Thymus (tissue), 14 donors: ENCODE measurements at places on chromosomes 5 and 9. TPM values are rescaled to one million over a fixed set of nuclear protein-coding genes. Genes with fewer than 3 reads are reported as not detected.

DNA sequence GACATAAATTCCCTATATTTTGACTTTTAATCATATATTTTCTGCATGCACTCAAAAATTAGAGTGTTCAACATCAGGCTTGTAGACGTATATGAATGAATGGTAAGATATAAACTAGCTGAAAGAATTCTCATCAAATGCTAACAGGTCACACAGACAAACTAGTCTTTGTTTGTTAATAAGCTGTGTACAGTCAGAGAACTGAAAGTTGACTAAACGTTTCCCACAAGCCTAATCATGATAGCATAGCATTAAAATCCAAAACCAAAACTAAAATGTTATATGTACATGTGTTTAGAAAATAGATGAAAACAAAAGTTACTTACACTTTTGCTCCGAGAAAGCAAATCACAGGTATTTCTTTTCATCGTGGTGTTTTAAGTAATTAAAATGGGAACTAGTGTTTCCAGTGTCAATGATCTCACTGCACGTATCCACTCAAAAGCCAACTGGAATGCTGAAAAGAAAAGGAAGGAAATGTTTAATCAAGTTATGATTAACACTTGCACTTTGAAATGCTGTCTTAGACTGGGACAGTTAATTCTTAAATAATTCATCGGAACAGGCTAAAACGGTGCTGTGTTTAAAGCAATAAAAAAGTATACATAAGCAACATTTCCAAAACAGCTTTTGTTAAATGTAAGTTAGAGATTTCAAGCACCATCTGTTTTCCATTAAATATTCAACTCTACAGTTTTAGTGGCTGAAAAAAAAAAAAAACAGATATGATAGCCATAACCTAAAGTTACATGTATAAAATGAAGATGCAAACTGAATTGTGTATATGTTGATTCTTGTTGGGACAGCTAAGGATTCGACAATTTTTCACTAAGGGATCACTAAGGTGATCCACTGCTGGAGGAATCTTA is 291.9 kb upstream of the PDE4D start:
- DNase-seq, result no peak

DNA sequence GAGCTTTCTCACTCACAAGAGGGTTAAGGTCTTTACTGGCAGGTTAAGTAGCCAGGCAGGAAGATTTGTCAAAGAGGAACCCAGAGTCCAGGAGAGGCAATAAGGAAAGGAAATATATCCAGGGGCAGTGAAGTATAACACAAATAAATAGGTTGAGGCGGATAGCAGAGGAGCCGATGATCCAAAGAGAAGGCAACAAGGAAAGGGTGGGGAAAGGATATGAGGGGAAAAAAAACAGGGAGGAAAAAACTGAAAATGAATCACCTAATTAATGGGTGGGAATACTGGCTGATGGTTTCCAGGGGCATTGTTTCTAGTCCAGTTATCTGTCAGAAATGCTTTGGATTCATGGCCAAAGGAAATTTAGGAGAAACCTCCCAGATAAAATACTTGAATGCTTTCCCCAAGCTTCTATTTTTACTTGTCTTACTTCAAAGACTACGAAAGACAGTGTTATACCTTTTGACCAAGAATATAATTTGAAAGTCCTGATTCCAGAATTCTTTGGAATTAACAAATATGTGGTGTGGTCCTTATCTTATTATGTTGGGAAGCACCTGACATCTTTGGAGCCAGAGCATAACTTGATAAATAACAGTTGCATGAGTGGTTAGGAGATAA is 146.5 kb downstream of the AOPEP start:
- no peak for DNase-seq

DNA sequence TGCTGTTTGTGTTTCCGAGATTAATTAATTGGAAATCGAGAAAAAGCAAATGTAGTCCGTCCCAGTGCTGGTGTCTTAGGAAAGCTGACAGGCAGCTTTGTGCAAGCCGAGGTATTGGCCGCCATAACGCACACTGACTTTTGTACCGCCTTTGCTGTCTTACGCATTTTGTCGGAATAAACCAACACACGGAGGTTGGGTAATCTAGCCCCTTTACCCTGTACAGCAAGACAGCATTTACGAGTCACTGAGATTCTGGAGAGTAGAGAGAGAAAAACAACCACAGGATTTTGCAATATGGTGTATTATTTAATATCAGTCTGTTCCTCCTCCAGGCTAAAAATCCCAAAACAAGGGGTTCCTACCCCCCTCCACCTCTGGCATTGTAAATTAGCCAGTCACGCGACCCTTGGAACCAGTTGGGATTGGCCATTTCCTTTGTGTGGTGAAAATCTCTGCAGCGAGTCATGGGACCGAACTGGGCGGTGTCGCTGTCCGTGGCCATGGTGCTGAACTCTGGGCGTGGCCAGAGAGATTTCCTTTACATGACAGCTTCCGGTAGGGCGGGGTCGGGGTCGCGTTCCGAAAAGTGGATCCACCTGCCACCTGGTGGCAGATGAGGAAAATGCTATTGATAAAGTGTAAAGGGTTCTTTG is 10.3 kb upstream of the PCDHB1 start:
- peak; percentile 33 for DNase-seq

- DNase-seq, result no peak
Measured at GRCh38 chr5:143775258-143775657, 36.7 kb upstream of the HMHB1 start.

- no peak for DNase-seq
Measured at GRCh38 chr9:114467910-114468309, 37.4 kb downstream of the WHRN start.

- DNase-seq, result no peak
Measured at GRCh38 chr5:51225789-51226742, 157.2 kb upstream of the ISL1 start.

The GAPT gene
- 3.1 TPM for polyA plus RNA-seq
